ENCODE measurements at places on chromosomes 5 and 9.
A peak's percentile ranks its signal among the peaks of the same experiment; 100 is the strongest.

- DNase-seq = peak; percentile 49
Observed at GRCh38 chr9:134066913-134067851, 644 bp downstream of the BRD3 start.

GRCh38 chr9:33861917-33862453, 45.0 kb downstream of the UBE2R2 start:
- no peak for DNase-seq

GRCh38 chr9:9108641-9109040, 1309.1 kb upstream of the DMAC1 start:
- no peak for DNase-seq

DNA sequence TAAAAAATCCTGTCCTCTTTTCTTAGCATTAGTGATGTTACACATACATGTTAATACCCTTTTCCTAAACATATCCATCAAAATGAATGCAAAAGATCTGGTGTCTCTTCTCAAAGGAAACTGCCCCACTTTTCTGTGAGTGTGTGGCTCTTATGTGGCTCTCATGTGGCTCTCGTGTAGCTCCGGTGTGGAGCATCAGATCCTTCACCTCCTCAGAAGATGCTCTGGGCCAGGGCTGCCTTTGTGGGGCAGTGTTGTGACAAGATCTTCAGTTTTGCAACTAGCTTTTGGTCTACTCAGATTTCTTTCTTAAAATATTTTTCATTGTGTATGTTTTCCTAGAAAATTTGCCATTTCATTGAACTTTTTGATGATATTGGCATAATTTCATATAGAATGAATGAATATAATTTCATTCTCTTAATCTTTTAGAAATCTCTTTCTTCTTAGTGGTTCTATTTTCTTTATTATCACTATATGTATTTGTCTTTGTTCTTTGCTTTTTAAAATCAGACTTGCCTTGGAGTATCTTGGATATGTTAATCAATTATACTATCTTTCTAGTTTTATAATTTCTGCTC, 19.4 kb downstream of the GARNL3 start:
- DNase-seq = no peak

DNA sequence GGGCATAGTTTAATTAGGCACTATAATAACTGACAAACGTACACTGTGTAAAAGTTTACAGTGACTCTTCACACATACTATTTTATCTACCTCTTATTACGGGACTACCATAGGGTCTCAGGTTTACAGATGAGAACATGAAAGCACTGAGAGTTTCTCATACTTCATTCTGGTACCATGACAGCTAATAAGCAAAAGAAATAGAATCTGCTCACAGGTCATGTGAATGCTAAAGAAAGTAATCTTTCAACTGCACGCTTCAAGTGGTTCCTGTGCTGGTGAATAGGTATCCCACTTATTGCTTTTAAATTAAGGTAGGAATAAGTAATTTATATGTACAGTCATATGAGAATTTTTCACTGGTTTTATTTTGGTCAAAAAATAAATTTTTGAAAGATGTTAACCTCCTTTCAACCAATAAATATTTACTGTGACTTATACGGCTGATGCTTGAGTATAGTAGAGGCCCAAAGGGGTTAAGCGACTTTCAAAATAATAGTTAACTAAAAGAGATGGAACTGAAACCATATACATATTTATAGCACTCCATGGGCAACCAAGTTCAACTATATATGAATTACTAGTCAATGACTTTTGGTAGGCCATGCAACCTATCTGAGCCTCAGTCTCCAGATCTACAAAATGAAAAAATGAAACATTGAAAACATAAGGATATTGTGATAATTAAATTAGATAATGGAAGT, 8.1 kb downstream of the CDKN2A start:
- DNase-seq = no peak
